RPMI7951 (cell line): ENCODE measurements at places on chromosomes 12 and 14. TPM values are rescaled to one million over a fixed set of nuclear protein-coding genes. Genes with fewer than 3 reads are reported as not detected.
A peak's percentile ranks its signal among the peaks of the same experiment; 100 is the strongest.

- no peak for DNase-seq
Measured at GRCh38 chr14:68834816-68835215, 41.9 kb upstream of the ZFP36L1 start.

DNA sequence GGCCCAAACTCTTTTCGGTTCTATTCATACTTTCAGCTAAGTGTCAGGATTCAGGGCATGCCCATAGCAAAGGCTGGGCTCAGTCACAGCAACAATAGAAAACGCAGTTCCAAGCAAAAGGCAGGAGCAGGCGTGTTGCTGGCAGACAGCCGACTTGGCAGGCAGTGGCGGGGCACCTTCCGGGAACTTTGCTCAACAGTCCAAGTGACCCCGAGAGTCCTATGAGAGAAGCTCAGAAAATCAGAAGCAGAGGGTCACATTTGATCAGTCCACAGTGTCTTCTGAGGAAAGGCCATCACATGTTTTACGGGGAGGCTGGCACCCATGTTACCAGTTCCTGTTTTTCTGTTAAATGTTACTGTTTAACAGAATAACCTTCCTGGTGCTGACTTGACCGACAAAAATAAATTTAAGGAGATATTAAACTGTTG lies 115.0 kb downstream of the DACT1 start:
- peak; percentile 52 for DNase-seq

DNA sequence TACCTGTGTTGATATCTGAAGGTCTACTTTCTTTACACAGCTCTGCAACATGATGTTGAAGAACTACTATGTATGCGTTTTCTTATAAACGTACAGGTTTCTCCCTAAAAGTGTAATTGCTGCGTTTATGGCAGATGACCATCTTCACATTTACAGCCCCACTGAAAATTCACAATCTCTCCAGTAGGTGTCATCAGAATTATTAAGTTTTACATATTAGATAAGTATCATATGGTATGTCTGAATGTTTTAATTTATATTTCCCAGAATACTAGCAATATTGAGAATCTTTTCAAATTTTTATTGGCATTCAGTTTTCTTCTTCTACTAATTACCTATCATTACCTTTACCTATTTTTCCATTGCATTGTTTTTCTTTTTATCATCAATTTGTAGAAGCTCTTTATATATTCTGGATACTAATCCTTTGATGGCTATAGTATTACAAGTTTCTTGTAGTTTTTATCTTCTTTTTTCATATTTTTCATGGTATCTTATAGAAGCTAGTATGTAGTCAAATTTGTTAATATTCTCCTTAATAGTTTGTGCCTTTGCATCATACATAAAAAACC lies 123.5 kb downstream of the CAPZA3 start:
- peak; percentile 44 for DNase-seq

- DNase-seq = no peak
Measured at GRCh38 chr14:103001226-103001625, 56.1 kb downstream of the CDC42BPB start.

- no peak for DNase-seq
Measured at GRCh38 chr12:76529226-76529918, 30.2 kb downstream of the OSBPL8 start.

DNA sequence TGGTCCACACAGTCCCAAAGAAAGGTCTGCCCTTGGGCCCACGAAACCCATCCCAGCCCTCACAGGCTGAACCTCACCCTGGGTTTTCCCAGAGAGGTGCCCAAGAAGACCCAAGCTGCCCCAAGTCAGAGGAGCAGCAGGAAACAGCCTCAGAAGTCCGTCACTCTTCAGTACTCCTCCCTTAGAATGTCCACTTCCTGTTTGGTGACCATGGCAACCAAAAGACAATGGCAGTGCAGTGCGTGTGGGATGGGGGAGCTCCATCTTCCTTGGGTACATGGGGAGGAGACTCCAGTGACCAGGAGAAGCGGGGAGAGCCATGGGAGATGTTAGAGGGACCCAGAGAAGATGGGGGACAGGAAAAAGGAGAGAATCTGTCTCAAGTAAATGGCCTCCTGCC lies 11.3 kb downstream of the SELPLG start:
- DNase-seq = peak; percentile 51

- no peak for DNase-seq
Measured at GRCh38 chr14:104087505-104087904, 2.0 kb downstream of the ASPG start.

DNA sequence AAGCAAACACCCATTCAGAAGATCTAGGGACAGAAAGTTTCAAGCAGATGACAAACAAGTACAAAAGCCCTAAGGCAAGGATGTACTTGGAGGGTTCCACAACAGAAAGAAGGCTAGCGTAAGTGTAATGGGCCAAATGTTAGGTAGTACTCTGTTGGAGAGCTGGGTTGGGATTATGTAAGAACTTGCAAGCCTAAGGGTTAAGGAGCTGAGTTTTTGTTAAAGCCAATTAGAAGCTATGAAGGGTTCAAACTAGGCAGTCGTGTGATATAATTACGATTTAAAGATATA lies 41.4 kb downstream of the HECTD1 start:
- DNase-seq = peak; percentile 9

DNA sequence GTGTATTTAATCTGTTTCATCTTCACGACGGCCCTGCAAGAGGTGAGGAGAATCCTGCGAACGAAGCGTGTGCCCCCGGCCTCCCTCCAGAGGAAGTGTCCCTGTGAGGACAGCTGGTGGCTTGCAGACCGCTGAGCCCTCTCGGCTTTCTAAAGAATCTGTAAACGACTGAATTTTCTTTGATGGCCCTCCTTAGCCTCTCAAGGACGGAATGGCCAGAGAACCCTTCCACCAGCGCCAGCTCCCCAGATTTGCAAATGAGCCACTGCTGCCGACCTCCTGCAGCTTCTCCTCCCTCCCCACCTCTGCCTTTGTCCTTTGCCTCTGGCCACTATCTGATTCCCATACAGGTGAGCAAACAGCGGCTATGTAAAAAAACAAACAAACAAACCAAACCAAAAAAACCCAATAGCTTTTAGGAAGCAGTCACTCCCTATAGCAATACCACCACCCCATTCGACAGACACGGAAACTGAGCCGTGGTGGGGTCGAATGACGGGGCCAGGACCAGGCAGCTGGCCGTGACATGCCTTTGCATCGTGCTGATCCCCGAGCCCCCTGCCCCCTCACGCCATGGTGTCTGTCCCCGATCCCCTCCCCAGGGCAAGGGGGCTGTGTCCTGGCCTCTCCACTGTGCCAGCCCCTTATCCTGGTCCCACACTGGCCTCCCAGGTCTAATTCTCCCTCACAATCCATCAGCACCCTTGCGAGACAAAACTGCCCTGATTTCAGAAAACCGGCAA lies 23.6 kb downstream of the RFLNA start:
- DNase-seq = no peak

GRCh38 chr14:28542040-28542439 lies 224.5 kb upstream of the FOXG1 start:
- peak; percentile 6 for DNase-seq

- DNase-seq = no peak
Measured at GRCh38 chr14:104597576-104597975, 7.0 kb downstream of the TMEM179 start.

GRCh38 chr12:16112612-16113560 lies 164.6 kb downstream of the SLC15A5 start:
- no peak for DNase-seq

GRCh38 chr14:103522649-103523574 lies at the start of gene CKB:
Gene CKB (minus strand): TSS chr14:103522830. CDS start chr14:103522493, 337 bp downstream.
- DNase-seq = peak; percentile 42

- DNase-seq = no peak
Measured at GRCh38 chr12:64142382-64142781, 79.7 kb downstream of the KICS2 start.

DNA sequence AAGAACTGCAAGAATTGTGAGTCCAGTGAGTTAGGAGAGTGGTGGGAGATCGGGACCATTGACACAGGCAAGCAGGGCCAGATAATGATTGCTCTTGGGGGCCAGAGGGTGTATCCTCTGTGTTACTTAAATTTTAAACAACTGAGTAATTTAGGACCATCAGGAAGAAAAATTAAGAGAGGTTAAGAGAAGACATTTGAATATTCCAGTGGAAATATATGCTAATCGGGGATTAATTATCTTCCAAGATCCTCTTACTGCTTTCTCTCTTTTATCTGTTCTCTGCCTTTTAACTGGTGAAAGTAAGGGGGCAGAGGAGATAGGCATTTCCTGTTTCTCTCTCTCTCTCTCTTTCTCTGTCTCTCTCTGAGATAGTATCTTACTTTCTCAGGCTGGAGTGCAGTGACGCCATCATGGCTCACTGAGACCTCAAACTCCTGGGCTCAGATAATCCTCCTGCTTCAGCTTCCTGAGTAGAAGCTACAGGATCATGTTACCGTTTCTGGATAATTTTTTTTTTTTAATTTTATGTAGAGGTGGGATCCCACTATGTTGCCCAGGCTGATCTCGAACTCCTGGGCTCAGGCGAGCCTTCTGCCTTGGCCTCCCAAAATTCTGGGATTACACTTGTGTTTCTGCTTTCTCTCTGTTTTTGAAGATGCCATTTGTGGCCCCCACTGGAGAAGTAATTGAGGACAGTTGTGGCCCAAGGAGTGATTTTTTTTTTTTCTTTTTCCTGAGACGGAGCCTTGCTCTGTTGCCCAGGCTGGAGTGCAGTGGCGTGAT lies 85.1 kb downstream of the DIP2B start:
- DNase-seq = peak; percentile 85

- DNase-seq = peak; percentile 46
Measured at GRCh38 chr12:94650143-94651056, at the start of gene TMCC3. Gene TMCC3 (minus strand): TSS chr12:94650557. CDS start chr12:94650430, 127 bp downstream.

DNA sequence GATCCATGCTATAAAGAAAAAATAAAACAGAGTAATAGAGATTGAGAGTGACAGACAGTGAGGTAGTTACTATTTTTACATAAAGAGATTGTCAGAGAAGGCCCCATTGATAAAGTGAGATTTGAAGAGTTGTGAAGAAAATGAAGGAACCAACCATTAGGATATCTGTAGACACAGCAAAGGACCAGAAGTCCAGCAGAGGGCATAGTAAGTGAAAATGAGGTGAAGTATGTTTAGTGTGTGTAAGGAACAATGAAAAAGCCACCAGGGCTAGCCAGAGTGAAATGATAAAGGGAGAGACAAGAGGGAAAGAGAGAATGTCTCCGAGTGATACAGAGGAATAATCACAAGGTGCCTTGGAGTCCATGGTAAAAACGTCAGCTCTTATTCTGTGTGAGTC lies 411.0 kb downstream of the NELL2 start:
- DNase-seq = no peak

GRCh38 chr12:80749456-80749855 lies 32.7 kb downstream of the MYF5 start:
- DNase-seq = no peak

DNA sequence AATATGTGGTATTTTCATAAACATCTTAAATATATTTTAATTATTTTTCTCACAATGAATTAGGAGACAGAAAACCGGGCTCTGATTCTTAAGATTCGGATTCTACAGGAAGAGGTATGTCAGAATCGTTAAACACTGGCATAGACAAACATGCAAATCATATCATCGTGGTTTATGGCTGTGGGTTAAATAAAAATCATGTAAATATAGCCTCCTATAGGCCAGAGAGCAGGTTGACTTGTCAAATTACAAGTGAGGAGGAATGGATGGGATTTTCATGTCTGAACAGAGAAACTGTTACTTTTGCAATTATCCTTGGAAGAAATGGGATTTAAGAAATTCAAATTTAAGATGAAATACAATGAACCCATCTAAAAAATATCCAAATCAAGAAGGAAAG lies 74.9 kb upstream of the BCAT1 start:
- DNase-seq = no peak

- DNase-seq = peak; percentile 24
Measured at GRCh38 chr12:15179672-15180071, 41.5 kb downstream of the RERG start.

DNA sequence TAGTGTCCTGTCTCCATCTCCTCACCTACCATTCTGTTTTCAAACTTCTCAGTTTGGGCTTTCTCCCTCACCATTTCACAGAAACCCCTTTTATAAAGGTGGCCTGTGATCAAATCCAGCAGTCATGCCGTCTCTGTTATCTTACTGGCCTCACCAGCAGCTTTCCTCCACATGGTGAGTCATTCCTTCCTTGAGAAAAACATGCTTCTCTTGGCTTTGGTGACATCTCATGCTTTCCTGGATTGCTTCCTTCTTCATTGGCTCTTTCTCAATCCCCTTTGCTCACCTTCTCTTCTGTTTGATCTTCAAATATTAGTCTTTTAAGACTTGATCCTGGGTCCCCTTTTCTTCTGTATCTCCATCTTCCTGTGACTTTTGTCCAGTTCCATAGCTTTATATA lies 164.9 kb downstream of the ANO4 start:
- DNase-seq = peak; percentile 15

DNA sequence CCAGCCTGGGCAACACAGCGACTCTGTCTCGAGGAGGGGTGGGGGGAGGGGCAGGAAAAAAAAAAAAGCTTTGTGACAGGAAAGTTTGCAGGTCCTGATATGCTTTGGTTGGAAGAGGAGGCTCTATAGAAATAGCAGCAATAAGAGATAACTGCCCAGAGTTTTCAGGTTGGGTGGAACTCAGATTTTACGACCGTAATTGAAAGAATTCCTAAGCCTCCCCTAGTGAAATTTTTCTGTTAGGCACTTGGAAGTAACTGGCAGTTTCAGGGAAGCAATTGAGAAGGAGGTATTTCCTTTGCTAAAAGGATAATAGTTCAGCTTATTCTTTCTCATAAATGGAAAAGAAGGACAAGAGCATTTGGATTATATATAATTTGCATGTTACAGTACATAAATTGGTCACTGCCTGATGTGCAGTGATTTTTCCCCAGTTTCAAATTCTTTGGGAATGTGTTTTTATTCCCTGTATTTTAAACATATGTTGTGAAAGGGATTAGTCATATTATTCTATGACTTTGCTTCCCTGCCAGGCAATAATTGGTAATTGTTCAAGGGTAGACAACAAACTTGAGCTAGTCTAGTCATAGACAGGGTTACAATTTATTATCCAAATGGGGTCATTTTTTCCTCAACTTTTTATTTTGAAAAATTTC lies 452.8 kb downstream of the AEBP2 start:
- no peak for DNase-seq

GRCh38 chr14:93150227-93151208 lies 34.2 kb downstream of the MOAP1 start:
- no peak for DNase-seq

The ZNF140 gene
- total RNA-seq = 8.6 and 10.2 TPM in 2 replicates

The NDUFB1 gene
- total RNA-seq = 428 and 472 TPM in 2 replicates

The SERPINA12 gene
- not detected in 2 replicates for total RNA-seq

The COPZ1 gene
- 171 and 177 TPM in 2 replicates for total RNA-seq

The SLCO1C1 gene
- not detected in 2 replicates for total RNA-seq

The FGD6 gene
- 2.5 and 3.4 TPM in 2 replicates for total RNA-seq

The FAM234B gene
- total RNA-seq = 2.7 and 2.9 TPM in 2 replicates

The HCAR1 gene
- 1.2 and 1.3 TPM in 2 replicates for total RNA-seq

The IL26 gene
- not detected in 2 replicates for total RNA-seq

The RPGRIP1 gene
- 0.12 TPM in 1 of 2 replicates, not detected in the other for total RNA-seq

The HOXC5 gene
- 0.78 and 2.0 TPM in 2 replicates for total RNA-seq

The SPTLC2 gene
- total RNA-seq = 12.0 and 15.0 TPM in 2 replicates
